ENCODE measurements at places on chromosomes 11 and 22.

GRCh38 chr11:112318184-112318591 lies 57.5 kb upstream of the PLET1 start:
- DNase-seq: no peak

DNA sequence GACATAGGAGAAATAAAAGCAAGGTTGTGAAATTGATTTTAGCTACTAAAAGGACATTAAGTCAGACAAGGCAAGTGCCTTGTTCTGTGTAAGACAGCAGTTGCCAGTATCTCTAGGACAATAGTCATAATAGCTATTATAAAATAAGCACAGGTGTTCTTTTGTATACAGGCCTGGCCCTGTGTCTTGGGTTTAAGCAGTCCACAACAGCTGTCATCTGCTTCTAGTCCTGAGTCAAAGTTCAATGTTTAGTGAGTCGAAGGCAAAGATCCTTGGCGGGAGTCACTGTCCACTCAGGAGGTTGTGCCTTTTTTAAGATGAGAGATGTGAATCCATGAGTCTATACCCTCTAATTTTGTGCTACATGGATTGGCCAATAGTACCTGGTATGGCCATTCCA lies 79.5 kb downstream of the SC5D start:
- no peak for DNase-seq

DNA sequence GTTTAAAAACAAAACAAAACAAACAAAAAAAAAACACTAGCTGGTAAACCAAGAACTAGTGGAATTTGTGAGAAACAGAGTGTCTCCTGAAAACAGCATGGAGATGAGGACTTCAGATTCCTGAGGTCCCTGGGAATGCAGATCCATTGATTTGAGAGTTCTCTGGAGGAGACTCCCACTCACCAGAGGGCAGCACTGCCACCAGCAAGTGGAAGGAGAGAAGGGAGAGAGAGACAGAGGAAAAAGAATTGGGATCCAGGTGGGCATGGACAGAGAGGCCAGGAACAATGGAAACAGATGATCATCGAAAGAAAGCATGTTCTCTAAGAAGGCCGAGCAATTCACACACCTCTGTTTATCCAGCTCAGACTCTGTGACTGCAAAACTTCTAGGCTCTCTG lies 31.8 kb downstream of the ETS1 start:
- DNase-seq: no peak

DNA sequence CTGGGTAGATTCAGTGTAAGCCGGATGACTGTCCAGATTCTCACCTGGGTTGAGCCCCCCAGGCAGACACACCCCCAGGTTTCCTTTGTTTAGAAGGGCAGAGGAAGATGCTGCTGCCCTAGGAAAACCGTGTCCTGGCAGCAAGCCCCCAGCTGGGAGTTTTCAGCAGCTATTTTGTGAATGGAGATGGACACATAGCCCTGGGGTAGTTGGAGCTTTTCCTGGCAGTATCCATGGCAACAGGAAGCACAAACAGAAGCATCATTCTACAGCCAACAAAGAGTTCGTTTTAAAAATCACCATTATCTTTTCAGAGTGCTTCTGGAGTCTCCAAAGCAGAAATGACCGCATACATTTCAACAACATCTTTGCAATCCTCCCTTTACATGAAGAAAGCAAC lies 245.5 kb downstream of the BRD1 start:
- DNase-seq: no peak

DNA sequence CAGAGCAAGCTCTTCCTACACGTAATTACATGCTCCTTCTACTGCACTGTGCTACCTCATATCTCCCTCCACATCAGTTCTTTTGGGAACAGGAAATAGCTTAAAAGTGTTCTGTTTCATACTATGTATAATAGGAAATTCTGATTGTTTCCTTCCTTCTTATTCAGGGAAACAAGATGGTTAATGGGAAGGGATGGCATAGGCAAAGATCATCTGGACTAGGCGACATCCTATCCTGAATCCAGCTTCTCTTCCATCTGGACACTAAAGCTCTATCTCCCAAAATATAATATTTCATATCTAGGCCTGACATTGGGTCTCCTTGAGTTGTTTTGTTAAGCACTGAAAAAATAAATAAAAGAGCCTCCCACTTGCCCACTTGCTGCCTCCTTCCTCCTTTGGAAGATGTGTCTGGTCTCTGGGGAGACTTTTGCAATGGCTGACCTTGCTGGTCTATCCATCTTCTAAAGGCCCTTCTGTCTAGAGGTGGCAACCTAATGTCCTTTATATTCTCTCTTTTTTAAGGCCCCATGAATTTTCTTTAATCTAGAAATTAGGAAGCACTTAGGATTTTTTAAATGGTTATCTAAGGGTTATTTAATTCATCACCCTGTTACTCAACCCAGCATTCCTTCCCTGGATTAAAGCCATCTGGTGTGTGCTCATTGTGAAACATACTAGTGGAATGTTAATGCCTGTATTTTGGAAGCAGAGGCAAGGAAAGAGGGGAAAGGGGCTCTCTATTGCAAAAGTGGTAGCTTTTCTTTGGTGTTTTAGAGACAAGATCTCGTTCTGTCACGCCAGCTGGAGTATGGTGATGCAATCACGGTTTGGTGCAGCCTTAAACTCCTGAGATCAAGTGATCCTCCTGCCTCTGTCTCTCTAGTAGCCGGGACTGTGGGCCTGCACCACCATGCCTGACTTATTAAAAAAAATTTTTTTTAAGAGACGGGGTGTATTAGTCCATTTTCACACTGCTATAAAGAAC lies 20.6 kb downstream of the CLMP start:
- DNase-seq: no peak

DNA sequence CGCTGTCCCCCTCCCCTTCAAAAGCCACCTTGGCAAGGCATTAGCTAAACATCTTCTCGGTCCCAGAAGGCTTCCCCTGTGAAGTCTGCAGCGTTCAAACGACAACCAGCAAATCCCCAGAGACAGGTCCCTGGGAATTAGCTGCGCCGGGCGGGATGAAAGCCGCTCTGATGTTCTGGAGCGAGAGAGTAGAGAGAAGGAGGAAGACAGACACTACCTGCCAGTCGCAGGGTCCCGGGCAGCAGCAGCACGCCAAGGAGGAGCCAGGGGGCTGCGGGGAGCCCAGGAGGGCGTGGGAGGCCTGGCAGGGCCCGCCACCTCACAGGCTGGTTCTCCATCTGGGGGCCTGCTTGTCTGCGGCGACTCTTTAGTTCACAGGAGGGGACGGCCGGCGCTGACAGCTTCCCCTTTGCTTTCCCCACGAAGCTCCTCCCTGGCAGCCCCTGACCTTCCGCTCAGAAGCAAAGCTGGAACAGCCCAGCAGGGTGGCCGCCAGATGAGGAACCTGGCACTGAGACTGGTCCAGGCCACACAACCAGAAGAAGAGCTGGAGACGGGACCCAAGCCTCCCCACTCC lies at the start of gene NFAM1:
Gene NFAM1, minus strand, starts transcription at position 384 of the 577 bp plus-strand sequence. Its CDS starts 46 bp downstream, at position 338.
- DNase-seq: peak; percentile 83

DNA sequence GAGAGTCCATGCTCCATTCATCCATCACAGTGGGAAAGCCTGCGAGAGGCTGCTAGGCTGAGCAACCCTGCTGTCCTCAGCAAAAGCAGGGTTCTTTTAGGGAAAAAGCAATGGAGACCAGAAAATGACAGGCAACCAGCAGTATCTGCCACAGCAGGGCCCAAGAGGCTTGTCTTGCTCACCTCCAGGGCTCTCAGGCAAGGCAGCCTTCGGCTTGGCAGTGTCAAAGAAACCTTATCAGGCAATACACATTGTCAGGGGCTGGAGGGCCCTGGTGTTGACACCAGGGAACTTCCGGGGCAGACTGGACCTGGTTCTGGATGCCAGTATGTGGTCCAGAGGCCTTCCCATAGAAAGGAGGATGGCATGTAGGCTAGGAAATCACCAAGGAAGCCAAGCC lies 10.2 kb upstream of the TLCD5 start:
- no peak for DNase-seq

Data from inflammatory macrophage (primary cell).